NCI-H774 (cell line): ENCODE measurements at places on chromosomes 6 and 20.

- DNase-seq = no peak
Measured at GRCh38 chr6:113664909-113665308, 192.2 kb upstream of the MARCKS start.

DNA sequence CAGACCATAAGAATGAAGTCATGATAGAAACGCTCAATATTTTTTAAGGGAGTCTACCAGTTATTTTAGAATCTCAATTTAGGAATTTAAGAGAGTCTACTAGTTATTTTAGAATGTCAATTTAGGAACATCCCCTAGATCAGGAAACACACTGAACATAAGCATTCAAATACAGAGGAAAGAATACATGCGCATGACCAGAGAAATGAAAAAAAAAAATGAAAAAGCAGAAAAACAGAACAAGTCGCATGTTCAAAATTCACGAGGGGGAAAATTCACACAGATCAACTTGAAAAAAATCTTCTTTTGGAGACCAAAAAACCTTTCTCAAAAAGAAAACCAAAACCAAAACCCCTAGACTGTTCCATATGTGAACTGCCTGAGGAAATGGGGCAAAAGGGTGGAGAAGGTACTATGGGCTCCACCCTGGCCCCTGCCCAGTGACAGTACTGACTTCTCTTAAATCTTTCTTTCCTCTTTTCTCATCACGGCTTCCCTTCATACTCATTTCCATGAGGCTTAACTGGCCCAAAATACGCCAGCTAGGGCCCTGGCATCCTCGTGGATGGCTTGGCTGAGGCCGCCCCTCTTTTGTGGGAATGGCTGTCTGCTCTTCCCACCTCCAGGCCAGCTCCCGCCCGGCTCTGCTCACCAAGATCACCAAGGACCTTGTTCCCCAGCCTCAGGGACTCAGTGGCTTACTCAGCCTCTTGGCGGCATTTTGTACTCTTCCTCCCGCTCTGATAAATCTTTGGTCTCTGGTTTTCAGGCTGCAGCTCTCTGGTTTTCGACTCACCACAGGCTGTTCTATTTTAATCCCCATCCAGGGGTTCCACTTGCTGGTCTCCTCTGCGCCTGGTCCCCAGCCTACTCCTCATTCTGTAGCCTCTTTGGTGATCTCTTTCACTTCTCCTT, 11.2 kb downstream of the ZBTB2 start:
- no peak for DNase-seq

GRCh38 chr6:47075741-47076421, 33.7 kb upstream of the ADGRF1 start:
- DNase-seq = no peak

GRCh38 chr6:161834426-161834825, 560.6 kb upstream of the AGPAT4 start:
- DNase-seq = no peak

DNA sequence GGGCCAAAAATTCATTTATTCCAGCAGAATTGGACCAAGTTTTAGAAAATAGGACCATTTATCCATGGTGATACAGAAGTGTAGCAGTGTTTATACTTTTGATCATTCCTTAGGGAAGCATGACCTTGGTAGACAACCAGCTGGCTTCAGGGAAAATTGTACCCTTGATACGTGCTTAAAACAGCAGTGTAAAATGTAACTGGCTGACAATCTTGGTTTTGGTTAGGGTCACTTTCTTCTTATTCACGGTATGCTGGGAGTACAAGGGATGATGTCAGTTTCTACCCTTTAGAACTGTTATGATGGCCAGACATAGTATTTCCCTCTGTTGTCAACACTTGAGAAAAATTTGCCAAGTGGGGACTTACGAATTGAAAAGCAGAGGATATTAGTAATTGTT, 157.1 kb downstream of the BCKDHB start:
- DNase-seq = no peak

DNA sequence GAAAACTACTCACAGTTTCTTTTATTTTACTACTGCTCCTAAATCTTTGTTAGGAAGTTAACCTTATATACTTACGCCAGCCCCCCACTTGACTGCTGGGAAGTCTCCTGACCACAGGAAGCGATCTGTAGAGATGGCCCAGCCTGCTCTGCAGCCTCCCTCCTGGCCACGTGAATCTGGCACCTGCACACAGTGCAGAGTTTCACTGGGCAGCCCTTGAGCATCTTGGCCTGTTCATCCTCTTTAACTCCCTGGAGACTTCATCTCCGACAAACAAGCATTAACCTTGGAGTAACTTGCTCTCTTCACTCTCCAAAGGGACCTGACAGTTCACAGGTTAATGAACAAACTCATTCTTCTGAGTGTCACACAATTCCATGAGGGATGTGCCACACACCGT, 294.1 kb downstream of the BTBD9 start:
- no peak for DNase-seq

DNA sequence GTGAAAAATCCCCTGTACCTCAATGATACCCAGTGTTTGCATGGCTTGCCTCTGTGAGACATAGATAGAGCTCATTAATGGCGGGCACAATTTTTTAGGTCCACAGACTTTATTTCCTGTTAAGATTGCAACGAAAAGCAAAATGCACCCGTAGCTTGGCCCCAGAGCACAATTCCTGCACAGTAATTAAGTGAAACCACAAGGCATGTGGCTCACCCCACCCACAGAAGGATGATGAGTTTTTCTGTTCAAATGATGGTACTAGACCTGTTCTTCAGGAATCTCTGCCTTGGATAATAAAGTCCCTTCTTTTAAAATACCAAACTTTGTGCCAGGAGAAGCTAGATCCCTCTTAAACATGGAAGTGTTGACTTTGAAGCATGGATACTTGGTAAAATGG, 738.1 kb downstream of the QKI start:
- no peak for DNase-seq

DNA sequence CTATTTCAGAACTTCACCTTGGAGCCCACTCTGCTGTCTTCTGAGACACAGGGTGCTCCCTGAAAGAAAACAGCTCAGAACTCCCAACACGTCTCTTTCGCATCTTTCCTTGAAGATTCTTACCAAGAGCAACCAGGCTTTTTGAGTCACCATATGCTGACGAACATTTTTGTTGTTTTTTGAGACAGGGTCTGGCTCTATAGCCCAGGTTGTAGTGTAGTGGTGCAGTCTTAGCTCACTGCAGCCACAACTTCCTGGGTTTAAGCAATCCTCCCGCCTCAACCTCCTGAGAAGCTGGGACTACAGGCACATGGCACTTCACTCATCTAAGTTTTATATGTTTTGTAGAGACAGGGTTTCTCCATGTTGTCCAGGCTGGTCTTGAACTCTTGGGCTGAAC, 68.5 kb downstream of the TRMT11 start:
- DNase-seq = no peak

GRCh38 chr20:34824806-34825529, 483 bp downstream of the NCOA6 start:
- peak; percentile 51 for DNase-seq

GRCh38 chr6:37583261-37583660, 83.6 kb upstream of the CCDC167 start:
- DNase-seq = no peak

- DNase-seq = no peak
Measured at GRCh38 chr6:32128751-32129296, 778 bp upstream of the ATF6B start.

DNA sequence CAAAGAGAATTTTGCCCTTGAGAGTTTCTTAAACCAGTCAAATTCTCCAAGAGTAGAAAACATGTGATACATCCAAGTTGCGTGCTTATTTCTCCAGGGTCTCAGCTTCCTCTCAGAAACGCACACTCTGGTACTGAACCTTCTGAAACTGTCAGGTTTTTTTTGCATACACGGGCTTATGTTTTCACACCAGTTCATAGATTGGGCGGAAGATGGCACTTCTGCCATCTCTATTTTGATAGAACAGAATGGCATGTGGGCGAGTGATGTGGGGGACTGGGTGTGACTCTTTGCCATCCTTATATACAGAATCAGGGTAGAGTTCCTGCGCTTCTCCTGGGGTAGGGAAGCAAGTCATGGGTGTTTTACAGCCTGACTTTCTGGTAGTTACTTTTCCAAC, 56.4 kb downstream of the ADTRP start:
- DNase-seq = no peak

DNA sequence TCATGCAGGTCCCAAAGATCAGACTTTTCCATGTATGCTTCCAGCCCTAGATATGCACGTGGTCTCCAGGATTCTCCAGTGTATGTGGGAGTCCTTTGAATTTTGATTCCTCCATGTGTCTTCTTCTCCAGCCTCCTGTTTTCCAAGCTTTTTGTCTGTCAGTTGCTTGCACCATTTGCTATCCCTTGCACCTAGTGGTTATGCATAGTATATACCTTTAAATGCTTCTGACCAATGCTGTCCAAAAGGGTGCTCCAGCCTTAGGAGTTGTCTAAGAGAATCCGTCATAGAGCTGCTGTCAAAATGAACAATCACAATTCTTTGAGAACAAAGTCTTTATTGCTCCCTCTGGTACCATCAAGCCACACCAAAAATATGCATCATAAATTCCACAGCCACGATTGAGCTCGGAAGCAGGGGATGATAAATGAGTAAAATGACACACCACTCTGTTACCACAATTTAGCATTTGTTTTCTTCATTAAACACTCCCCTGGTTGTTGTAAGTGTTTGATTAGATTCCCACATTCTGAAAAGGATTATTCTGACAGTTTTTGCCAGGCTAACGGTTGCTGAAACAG, 706.2 kb upstream of the GJE1 start:
- no peak for DNase-seq

DNA sequence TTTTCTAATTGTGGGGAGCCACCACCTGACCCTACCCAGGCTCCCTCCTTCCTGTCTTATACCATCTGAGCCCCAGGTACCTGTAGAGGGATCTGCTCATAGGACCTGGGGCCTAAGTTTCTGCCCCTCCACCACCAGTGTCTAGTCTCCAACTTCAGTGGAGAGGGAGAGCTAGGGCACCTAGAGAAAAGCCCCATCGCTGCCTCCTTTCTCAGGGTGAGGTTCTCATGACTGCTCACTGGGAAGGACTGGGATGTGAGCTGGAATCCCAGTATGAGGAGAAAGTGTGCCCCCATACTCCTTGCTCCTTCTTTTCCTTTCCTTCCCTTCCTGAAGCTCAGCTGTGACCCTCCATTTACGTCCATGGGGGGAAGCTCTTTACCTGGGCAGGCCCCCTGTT, 231.6 kb downstream of the LRFN2 start:
- no peak for DNase-seq

GRCh38 chr6:13367396-13367795, 39.1 kb upstream of the TBC1D7 start:
- DNase-seq = no peak

DNA sequence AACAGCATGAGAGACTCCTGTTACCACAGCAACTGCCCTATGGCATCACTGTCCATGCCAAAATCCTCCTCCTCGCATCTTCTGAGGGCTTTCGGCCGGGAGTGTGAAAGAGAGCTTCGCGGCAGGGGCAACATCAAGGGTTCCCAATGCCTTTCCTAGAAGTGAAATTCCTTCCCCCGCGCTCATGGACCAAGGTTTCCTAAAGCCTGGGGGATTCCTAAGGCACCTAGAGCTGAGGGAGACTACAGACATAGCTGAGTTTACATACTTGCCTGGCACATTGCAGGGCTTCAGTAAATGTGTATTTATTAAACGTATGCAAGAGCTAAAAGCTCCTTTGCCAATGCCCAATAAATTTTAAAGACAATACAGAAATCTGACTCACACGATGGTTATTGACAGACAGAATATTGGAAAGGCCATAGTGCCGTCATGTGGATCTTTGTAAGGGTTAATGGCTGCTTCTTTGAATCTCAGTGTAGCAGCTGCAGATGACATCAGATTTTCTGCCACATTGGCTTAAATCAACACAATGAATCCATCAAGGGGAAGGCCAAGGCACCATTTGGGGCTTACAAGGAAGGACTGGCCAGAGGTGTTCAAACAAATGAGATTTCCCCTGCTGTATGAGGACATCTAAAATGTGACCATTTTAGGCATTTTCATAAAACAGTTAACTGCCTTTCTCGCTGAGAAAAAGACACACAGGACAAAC, 281.2 kb upstream of the JARID2 start:
- DNase-seq = peak; percentile 30

- no peak for DNase-seq
Measured at GRCh38 chr6:36754582-36755434, 57.2 kb downstream of the RAB44 start.

- no peak for DNase-seq
Measured at GRCh38 chr6:30684386-30685156, 1.9 kb downstream of the PPP1R18 start.

DNA sequence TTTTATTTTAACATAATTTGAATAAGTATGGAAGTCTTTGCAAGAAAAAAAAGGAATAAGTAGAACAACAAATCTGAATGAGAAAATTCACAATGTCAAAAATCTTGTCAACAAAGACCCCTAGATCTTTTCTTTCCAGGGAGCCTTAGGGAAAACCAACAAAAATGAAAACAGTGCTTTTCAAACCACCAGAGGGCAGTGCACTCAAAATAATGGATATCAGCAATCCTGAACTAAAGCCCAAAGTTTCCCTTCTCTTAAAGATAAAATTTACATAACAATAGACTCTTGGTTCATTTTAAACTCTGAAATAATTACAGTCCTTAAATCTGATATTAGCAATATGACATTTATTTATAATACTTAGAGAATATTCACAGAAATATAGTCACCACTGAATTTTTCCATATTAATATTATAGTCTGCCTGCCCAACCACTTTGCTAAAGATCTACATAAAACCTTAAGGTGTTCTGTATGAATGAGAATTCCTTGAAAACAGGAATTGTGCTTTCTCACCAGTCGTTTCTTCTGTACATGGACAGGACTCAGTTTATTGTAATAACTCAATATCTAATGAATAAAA, 105.3 kb upstream of the BMP5 start:
- peak; percentile 42 for DNase-seq

DNA sequence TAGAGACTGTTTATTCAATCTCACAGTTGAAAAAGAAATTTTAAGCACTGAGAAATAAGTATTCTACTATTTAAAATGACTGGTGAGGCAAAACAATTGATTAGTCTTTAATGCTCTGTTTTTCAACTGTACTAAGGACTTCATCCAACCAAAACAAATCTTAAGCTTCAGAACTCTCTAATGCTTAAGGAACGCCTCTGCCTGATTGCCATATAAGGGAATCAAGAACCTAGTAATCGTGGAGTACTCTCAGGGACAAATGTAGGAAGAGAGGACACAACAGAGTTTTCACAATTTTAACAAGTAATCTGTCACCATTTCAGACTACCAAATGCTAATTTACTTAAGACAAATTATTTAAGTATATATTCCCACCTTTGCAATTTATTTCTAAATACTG, 16.1 kb downstream of the FBXO30 start:
- DNase-seq = no peak

- DNase-seq = no peak
Measured at GRCh38 chr6:124661097-124661661, 301.1 kb upstream of the RNF217 start.

DNA sequence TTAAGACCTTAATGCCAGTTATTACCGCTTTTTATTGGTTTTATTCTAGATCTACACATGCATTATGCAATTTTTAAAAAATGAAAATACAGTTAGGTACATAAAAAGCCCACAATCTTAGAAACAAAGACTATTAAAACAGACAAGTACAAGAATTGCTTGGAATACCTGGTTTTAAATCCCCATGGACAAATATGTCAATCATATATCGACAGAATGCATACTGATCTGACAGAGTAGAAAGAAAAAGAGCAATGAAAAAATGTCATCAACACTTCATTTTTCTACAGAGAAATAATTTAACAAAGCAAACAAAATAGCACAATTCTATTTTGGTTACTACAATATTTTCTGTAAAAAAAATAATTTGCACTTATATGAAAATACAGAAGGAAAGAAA, 139.7 kb downstream of the TRDN start:
- no peak for DNase-seq

GRCh38 chr6:144482142-144482541, 197.0 kb downstream of the UTRN start:
- peak; percentile 74 for DNase-seq

GRCh38 chr20:10475225-10475624, 40.1 kb downstream of the SLX4IP start:
- no peak for DNase-seq
